ENCODE measurements at places on chromosomes 16 and 17. TPM values are rescaled to one million over a fixed set of nuclear protein-coding genes. Genes with fewer than 3 reads are reported as not detected.

C16orf46 gene
- 2.0 TPM for total RNA-seq

CHMP6 gene
- 14.4 TPM for total RNA-seq

SKAP1 gene
- not detected for total RNA-seq

ARHGAP44 gene
- total RNA-seq = 0.69 TPM

ZNF469 gene
- total RNA-seq = 0.91 TPM

CLDN9 gene
- total RNA-seq = 0.16 TPM

CHD9 gene
- 28.8 TPM for total RNA-seq

SEPTIN12 gene
- total RNA-seq = not detected

NKD1 gene
- total RNA-seq = 0.14 TPM

IKZF3 gene
- total RNA-seq = not detected

MMP25 gene
- total RNA-seq = 1.6 TPM

MYADML2 gene
- total RNA-seq = not detected

KIF2B gene
- total RNA-seq = not detected

RAP1GAP2 gene
- 6.4 TPM for total RNA-seq

KIAA0753 gene
- 21.7 TPM for total RNA-seq

NACA2 gene
- not detected for total RNA-seq

KCNG4 gene
- total RNA-seq = not detected

MSLN gene
- total RNA-seq = 7.6 TPM

COL1A1 gene
- 6.2 TPM for total RNA-seq

PMM2 gene
- 34.7 TPM for total RNA-seq

ZNF624 gene
- total RNA-seq = 8.8 TPM

TAF1C gene
- total RNA-seq = 37.7 TPM

EVPL gene
- total RNA-seq = not detected

KRTAP1-5 gene
- not detected for total RNA-seq

C17orf100 gene
- 0.89 TPM for total RNA-seq

VAMP2 gene
- total RNA-seq = 1.9 TPM

MT1G gene
- total RNA-seq = not detected
